ENCODE measurements at places on chromosomes 13 and 19. TPM values are rescaled to one million over a fixed set of nuclear protein-coding genes. Genes with fewer than 3 reads are reported as not detected.

OR10H4 gene
- total RNA-seq, result not detected

ZNF540 gene
- total RNA-seq, result 3.0 TPM

GRCh38 chr19:51660975-51661600 is 14.5 kb upstream of the SIGLEC14 start:
- no peak overlapping the region for H3K4me3 ChIP-seq
- H3K27me3 ChIP-seq, result peaks cover 11% of the 10 kb centered on the region
- H3K27ac ChIP-seq, result no peak overlapping the region
- no peaks in the 10 kb centered on the region for H3K36me3 ChIP-seq

DNA sequence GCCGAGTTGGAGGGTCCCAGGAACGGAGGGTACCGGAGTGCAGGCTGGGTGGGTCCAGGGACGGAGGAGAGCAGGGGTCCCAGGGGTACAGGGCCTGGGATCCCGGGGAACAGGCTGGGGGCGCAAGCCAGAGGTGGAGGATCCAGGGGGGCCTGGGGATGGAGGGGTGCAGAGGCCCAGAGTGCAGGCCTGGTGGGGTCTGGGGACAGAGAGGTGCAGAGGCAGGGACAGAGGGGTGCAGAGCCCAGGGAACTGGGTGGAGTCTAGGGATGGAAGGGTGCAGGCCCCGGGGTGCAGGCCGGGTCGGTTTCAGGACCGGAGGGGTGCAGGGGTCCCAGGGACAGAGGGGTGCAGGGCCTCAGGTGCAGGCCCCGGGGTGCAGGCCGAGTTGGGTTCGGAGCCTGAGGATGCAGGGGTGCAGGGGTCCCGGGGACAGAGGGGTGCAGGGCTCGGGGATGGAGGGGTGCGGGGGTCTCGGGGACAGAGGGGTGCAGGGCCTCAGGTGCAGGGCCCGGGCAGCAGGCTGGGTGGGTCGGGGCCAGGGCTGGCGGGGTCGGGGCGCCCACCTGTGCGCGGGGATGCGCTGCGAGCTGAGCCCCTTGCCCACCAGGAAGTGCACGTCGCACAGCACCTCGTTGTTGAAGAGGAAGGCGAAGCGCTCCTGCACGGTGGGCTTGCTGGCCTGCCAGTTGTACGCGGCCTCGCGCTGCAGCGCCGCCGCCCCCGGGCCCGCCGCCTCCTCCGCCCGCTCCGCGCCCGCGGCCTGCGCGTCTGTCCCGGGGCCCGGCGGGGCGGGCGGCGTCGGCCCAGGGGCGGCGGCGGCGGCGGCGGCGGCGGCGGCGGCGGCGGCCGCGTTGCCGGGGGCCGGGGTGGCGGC is 545 bp downstream of the BTBD2 start:
- DNase-seq, result no peak
- H3K4me1 ChIP-seq, result peaks cover 7% of the 10 kb centered on the region
- H3K27me3 ChIP-seq, result no peaks in the 10 kb centered on the region
- H3K27ac ChIP-seq, result no peak overlapping the region
- no peaks in the 10 kb centered on the region for H3K36me3 ChIP-seq

GRCh38 chr13:110819203-110820014 is 95.5 kb downstream of the ANKRD10 start:
- H3K4me3 ChIP-seq, result no peak overlapping the region
- H3K4me1 ChIP-seq, result no peaks in the 10 kb centered on the region
- H3K27ac ChIP-seq, result no peak overlapping the region
- DNase-seq, result peak; percentile 87

GRCh38 chr13:27792393-27793218 is at the start of gene GSX1:
Gene GSX1 (plus strand): TSS chr13:27792483. CDS start chr13:27792691, 208 bp downstream.
- H3K4me3 ChIP-seq, result no peak within 1 kb of the TSS
- H3K27me3 ChIP-seq, result peaks cover 98% of the 10 kb centered on the region
- peaks cover 33% of the 10 kb centered on the region for H3K4me1 ChIP-seq
- peak; percentile 80 for DNase-seq

DNA sequence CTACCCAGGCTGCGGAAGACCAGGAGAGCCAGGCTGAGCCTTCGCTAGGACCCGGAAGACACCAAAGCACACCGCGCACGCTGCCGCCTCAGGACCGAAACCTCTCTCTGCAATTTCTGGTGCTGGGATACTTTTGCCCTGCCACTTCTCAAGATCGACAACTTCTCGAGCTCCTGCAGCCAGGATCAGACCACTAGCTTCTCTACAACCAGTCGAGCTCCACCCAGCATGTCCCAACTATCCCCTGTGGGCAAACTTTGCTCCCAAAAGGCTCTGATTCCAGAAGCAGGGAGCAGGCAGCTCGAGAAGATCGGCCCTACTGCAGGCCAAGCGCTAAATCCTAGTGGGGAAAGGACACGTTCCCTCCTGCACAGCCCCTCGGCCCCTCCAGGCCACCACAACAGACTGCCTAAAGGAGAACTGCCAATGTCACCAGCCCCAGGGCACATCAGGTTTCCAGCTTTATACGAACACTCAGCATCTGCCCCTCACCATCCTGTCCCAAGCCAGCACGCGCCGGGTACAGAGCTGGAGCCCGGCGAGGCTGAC is 979 bp downstream of the AKAP8 start:
- H3K4me1 ChIP-seq, result peaks cover 25% of the 10 kb centered on the region
- DNase-seq, result peak; percentile 66
- H3K27me3 ChIP-seq, result no peaks in the 10 kb centered on the region
- no peaks in the 10 kb centered on the region for H3K36me3 ChIP-seq
- peak overlapping the region; percentile 97 for H3K27ac ChIP-seq
- H3K4me3 ChIP-seq, result peak overlapping the region; percentile 76

DNA sequence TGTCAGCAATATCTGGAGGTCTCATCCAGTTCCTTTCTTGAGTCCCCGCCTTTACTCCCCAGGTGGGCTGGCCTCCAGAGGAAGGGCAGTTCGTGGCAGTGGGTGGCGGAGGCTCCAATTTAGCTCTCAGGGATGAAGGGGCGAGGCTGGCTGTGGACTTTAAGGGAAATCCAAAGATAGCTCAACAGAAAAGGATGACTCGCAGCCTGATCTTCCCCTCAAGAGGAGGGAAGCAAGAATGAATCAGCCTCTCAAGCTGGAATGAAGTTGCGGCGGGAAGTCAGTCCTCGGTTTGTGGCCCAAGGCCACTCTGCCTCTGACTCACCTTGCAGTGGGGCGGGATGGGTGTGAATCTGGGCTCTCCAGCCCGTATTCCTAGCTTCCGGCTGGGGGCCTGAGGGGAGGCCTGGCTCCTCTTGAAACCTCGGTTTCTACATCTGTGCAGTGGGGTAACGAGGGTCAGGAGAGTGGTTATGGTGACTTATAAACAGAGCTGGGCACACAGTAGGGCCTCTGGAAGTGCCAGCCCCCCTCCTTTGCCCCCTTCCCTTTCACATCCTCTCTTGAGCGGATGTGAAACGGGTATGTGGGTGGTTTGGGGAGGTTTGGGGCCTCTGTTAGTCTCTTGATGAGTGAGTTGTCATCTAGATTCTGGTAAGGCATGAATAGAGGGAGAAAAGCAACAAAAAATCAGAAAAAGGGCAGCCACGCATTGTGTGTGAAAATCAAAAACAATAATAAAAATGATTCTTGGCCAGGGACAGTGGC is 10.5 kb upstream of the SMG9 start:
- no peak overlapping the region for H3K4me3 ChIP-seq
- no peaks in the 10 kb centered on the region for H3K27me3 ChIP-seq
- H3K36me3 ChIP-seq, result no peaks in the 10 kb centered on the region
- DNase-seq, result peak; percentile 91
- H3K27ac ChIP-seq, result peak overlapping the region; percentile 90
- H3K4me1 ChIP-seq, result peaks cover 24% of the 10 kb centered on the region

DNA sequence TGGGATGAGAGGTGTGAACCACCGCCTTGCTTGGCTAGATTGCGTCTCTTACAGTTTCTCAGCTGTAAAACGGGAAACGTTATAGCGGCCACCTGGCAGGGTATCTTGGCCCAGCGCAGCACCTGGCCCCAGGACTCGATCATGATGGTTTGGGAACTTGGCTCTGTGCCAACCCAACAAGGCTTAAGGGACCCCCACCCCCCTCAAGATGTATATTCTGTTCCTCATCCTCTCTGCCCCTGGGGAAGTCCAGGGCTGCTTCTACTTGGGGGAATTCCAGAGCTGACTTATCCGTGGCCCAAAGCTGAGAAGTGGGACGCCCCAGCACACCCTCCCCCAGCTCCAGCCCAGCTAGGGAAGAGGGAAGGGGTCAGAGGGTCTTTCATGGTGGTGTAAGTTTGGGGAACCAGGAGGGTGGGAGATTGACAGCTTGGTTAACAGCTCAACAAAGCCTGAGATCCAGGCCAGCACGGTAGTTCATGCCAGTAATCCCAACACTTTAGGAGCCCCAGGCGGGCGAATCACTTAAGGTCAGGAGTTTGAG is 695 bp downstream of the ICAM1 start:
- H3K36me3 ChIP-seq, result no peaks in the 10 kb centered on the region
- peak; percentile 31 for DNase-seq
- peaks cover 5% of the 10 kb centered on the region for H3K4me1 ChIP-seq
- H3K27me3 ChIP-seq, result no peaks in the 10 kb centered on the region
- H3K4me3 ChIP-seq, result no peak overlapping the region

DNA sequence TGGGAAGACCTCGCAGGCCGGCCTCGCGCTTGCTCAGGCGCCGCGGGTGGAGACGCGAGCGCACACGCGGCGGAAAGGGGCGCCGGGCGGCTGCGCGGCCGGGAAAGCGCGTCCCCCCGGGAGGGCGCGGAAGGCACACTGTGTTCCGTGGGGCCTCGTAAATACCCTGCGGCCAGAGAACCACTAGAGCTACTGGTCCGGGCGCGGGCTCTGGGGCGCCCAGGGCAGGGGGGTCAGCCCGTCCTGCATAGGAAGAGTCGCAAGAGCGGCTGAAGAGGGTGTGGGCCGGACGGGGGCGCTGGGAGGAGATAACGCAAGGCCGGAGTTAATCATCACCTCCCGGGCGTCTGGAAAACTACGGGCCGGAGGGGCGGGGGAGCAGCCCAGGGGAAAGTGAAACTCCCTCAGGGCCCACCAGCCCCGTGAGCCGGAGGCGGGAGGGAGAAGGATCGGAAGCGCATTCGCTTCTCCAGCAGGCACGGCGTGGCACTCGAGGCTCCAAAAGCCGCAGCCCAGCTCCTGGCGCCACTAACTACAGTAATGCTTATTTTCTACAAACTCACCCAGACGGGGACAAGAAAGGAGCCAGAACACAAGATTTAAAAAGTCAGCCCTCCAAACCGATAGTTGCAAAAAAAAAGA is 1.1 kb upstream of the WBP4 start:
- no peaks in the 10 kb centered on the region for H3K36me3 ChIP-seq
- peak overlapping the region; percentile 83 for H3K4me3 ChIP-seq
- peak overlapping the region; percentile 97 for H3K27ac ChIP-seq
- DNase-seq, result peak; percentile 94
- no peaks in the 10 kb centered on the region for H3K27me3 ChIP-seq

- H3K4me3 ChIP-seq, result peak overlapping the region; percentile 60
- H3K4me1 ChIP-seq, result peaks cover 9% of the 10 kb centered on the region
- no peaks in the 10 kb centered on the region for H3K36me3 ChIP-seq
- DNase-seq, result no peak
Measured at GRCh38 chr19:6278740-6279619, 795 bp downstream of the MLLT1 start.

DNA sequence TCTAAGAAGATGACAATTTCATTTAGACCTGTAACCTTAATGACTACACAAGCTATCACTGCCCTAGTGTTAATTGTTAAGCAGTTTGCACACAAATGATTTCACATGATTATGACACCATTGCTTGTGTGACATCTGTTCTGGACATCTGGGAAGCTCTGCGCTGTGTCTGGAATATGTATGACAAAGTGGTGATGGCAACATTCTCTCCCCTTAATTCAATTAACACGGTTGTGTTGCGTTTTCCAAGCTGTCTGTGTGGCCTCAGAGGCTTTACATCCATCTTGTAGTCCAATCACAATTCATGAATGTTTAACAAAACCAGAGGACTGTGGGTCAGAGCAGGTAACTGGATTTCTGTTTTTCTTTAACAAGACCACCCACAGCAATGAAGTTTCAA is 204.4 kb downstream of the COG6 start:
- no peaks in the 10 kb centered on the region for H3K4me1 ChIP-seq
- no peak for DNase-seq
- no peaks in the 10 kb centered on the region for H3K36me3 ChIP-seq
- no peaks in the 10 kb centered on the region for H3K27me3 ChIP-seq
- no peak overlapping the region for H3K4me3 ChIP-seq

- no peaks in the 10 kb centered on the region for H3K36me3 ChIP-seq
- H3K27me3 ChIP-seq, result no peaks in the 10 kb centered on the region
- H3K4me3 ChIP-seq, result no peak overlapping the region
- no peak for DNase-seq
Measured at GRCh38 chr13:101242720-101243119, 173.6 kb downstream of the NALCN start.

GRCh38 chr13:44232774-44233173 is 140.8 kb upstream of the SERP2 start:
- peak overlapping the region; percentile 82 for H3K27ac ChIP-seq
- H3K36me3 ChIP-seq, result no peaks in the 10 kb centered on the region
- H3K4me1 ChIP-seq, result peaks cover 17% of the 10 kb centered on the region
- no peaks in the 10 kb centered on the region for H3K27me3 ChIP-seq
- DNase-seq, result no peak
- no peak overlapping the region for H3K4me3 ChIP-seq

GRCh38 chr19:9309974-9310446 is 372 bp upstream of the ZNF699 start:
- H3K4me3 ChIP-seq, result peak overlapping the region; percentile 95
- H3K4me1 ChIP-seq, result peaks cover 13% of the 10 kb centered on the region
- H3K36me3 ChIP-seq, result no peaks in the 10 kb centered on the region

DNA sequence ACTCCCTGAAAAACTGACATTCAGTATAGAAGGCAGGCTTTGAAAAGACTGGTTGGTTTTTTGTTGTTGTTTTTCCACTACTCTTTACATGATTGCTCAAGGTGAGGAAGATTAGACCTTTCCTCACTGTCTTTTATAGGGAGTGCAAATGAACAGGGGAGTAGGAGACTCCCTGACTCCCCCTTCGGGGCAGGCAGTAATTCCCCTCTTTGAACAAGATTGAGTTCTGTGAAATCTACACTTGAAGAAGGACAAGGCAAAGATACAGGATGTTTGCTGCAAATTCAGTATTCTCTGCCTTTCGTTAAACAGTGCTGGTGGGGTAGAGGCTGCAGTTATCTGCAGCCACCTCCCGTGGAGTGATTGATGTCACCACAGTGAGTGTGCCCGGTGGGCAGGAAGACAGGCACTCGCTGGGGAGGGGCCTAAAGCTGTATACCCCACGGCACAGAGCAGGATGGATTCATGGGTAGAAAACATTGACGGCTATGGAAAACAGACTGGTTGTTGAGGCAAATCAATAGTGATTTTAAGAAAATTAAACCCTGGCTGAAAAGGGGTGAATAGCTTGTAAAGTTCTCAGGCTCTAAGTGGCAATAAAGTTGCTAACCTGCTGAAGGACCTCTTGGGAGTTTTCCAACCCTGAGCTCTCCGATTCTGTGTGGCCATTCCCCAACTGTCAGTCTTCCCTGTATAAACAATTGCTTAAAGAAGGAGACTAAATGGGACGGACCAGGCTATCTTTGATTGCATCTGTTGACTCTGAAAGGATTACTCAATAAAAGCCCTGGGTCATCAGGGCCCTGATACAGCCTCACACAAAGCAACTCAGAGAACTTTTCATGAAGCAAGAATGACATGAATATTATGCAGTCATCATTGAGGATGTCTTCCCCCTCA is 308.3 kb downstream of the TBC1D4 start:
- no peak overlapping the region for H3K27ac ChIP-seq
- H3K36me3 ChIP-seq, result no peaks in the 10 kb centered on the region
- H3K4me3 ChIP-seq, result no peak overlapping the region
- no peak for DNase-seq

All from adrenal gland (tissue), 19 donors.